Activated T-helper 1 cell treated with anti-CD3 and anti-CD28 coated beads, Interleukin-2, amount 50 U/mL, for 16 hours (primary cell): ENCODE measurements at places on chromosomes 2 and 18.

GRCh38 chr18:59087391-59087790, 52.3 kb upstream of the SEC11C start:
- DNase-seq, result no peak

GRCh38 chr18:2851771-2852170, 5.0 kb downstream of the EMILIN2 start:
- no peak for DNase-seq

GRCh38 chr2:46645681-46646162, 166.4 kb downstream of the TMEM247 start:
- DNase-seq, result no peak

- DNase-seq, result no peak
Observed at GRCh38 chr2:3024401-3024935, 353.1 kb downstream of the EIPR1 start.

DNA sequence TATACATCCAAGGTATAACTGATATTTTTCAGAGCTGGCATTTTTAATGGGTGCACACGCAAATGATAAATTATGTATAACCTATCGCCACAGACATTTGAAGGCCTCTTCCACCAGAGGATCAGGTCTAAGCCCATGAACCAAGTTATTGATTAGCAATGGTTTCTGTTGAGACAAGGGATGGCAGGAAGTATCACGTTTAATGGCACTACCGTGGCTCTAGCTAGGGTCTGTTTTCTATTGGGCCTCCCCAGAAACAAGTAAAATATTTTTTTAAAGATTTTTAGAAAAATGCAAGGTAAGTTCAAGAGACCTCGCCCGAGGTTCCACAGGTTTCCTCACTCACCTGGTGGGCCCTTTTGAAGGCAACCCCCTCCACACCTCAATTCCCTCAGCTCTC, 667 bp downstream of the GFPT1 start:
- DNase-seq, result no peak

- no peak for DNase-seq
Observed at GRCh38 chr2:195055996-195056395, 601.0 kb upstream of the SLC39A10 start.

- no peak for DNase-seq
Observed at GRCh38 chr2:217666338-217666737, 336.5 kb downstream of the TNS1 start.

GRCh38 chr2:5691985-5692529, at the start of gene SOX11:
Gene SOX11 (plus strand): TSS chr2:5692384. CDS start chr2:5692722, 338 bp downstream.
- DNase-seq, result no peak

- no peak for DNase-seq
Observed at GRCh38 chr18:70421471-70422390, 132.9 kb downstream of the SOCS6 start.

GRCh38 chr2:44543773-44544725, 182.3 kb downstream of the CAMKMT start:
- DNase-seq, result no peak

GRCh38 chr2:222877556-222878300, 16.9 kb downstream of the ACSL3 start:
- no peak for DNase-seq

- no peak for DNase-seq
Observed at GRCh38 chr2:96260387-96261260, 5.2 kb downstream of the TMEM127 start.

DNA sequence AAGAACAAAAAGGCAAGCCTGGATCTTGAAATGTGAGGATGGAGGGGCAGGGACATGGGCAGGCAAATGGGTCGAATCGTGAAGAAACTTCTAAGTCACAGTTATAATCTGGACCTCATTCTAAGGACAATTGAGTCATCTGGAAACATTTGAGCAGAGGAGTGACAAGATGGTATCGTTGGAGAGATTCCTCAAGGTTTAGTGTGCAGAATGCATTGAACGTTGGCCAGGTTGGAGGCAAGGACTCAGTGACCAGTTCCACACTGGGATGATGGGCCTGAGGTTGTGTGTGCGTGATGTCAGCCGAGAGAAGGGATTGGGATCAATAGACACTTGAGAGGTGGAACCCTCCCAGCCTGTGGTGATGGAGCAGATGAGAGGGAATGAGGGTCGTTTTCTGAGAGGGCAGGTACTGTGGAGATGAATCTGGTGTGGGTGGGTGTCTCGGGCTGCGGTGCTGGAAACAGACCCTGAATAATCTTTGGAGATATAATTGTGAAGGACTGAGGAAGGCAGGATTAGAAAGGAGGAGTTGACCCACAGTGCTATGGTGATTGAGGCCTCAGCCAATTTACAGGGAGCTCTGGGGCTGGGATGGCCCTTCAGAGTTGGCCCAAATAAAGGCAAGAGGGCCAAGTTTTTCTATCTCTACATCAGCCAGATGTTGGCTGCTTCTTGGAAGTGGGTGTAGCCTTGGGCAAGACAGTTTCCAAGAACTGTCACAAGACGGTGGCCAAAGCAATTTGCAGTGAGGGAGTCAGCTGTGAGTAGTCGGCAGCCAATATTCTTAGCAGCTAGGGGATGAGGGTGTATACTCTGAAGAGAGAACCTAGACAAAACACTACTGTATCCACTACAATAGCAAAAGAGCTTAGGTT, 5.8 kb upstream of the ZNF532 start:
- no peak for DNase-seq

- no peak for DNase-seq
Observed at GRCh38 chr18:45687621-45688020, 36.4 kb upstream of the SLC14A1 start.

GRCh38 chr2:59912042-59912441, 641.4 kb downstream of the BCL11A start:
- no peak for DNase-seq

DNA sequence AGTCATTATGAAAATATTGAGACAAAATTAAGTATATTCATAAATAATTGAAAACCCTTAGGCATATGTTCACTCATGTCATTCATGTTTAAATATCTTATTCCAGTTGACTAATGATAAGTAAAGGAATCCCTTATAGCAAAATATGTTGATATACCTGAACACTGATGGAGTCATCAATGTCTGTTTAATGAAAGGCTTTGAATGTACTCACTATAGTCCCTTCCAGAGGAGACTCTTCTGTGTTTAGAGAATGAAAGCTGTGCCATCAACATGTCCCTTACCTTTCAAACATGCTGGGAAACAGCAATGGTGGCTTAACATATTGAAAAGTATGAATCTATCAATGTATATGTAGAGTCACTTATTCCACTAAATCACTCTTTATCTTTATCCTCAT, 242.9 kb downstream of the KCNJ3 start:
- DNase-seq, result no peak

DNA sequence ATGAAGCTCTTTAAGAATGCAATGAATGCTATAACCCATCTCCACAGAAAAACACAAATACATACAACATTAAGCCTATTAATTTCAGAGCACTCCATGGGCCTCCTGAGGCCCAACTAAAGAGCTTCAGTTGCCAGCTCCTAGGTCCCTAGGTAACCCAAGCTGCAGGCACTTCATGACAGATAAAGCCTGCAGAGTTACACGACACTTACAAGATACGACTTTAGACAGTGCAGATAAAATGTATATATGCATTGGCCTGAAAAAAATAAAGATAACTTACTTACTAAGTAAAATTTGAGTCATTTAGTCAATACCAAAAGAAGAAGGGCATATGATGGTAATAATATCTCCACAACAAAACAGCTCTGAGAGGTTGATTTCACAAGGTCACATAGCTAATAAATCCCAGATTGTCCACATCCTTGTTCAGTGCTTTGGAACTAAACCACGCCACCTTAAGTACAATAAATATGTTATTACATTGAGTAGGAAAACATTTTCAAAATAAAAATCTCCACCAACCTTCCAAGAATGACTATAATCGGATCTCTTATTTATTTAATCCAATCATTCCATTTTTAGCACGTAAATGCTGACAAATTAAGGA, 3.4 kb downstream of the MAP4K3 start:
- no peak for DNase-seq

DNA sequence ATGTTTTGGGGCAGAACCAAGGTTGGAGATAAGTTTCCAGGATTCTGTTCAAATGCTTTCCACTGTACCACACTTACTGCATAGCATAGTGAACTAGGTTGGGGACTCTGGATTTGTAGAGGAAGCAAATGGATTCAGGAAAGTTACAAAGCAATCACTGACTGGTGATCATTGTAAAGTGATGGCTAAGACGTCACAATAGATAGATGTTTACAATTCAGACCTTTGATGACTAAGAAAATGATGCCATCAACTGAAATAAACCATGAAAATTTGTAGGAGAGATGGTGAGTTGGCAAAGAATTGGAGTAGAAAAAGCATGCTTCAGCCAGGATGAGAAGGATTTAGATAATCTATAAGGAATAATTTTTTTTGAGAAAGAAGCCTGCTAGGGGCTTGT, 178.0 kb downstream of the UBE2E3 start:
- DNase-seq, result no peak

DNA sequence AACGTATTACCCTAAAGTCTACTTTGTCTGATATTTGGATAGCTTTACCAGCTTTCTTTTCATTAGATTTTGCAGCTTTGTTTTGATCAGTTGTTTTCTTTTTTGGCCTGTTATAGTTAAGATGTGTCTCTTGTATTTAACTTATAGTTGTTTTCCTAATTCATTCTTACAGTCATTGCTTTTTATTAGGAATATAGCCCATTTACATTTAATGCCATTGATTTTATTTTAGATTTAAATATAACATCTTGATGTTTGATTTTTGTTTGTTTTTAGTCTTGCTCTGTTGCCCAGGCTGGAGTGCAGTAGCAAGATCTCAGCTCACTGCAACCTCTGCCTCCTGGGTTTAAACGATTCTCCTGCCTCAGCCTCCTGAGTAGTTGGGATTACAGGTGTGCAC, 215.9 kb upstream of the HDAC4 start:
- DNase-seq, result no peak

DNA sequence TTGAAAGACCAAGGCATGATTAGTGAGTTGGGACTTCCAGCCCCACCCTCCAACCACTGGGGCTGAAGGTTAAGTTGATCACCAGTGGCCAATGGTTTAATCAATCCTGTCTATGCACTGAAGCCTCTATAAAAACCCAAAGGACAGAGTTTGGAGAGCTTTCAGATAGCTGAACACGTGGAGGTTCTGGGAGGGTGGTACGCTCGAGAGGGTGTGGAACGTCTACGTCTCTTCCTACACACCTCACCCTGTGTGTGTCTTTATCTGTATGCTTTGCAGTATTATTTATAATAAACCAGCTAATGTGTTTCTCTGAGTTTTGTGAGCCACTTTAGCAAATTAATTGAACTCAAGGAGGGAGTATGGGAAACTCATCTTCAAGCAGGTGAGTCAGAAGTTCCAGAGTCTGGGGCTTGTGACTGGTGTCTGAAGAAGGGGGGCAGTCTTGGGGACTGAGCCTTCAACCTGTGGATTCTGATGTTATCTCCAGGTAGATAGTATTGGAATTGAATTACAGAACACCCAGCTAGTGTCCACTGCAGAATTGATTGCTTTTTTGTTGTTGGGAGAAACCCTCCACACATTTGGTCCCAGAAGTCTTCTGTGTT, 20.3 kb downstream of the ACTR3 start:
- DNase-seq, result peak; percentile 42

DNA sequence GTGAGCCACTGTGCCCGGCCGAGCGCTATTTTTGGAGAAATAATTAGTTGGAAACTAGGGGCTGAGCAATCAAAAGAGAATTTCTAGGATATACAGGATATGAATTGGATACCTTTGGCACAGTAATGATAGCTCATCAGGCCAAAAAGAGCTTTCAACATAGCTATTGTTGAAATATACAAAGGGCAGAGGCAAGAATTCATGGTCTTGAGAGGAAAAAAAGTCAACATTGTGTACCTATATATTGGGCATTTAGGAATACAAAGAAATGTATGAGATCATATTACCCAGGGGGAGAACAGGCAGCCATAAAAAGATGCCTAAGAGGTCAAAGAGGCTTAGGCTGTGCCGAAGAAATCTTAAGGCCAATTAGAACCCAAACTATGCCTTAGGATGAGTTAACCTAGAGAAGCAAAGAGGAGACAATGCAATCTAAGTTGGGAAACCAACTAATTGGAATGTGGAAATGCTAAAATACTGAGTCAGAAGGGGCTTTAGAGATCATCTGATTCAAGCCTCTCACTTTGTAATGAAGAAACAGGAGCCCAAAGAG, 99.0 kb downstream of the RBBP8 start:
- no peak for DNase-seq

GRCh38 chr18:26719896-26720295, 145.6 kb downstream of the AQP4 start:
- no peak for DNase-seq

- DNase-seq, result no peak
Observed at GRCh38 chr2:218622606-218623365, 15.1 kb downstream of the PLCD4 start.

- DNase-seq, result no peak
Observed at GRCh38 chr18:68436485-68436884, 278.4 kb downstream of the TMX3 start.

GRCh38 chr18:79771446-79772107, 26.2 kb upstream of the KCNG2 start:
- no peak for DNase-seq

DNA sequence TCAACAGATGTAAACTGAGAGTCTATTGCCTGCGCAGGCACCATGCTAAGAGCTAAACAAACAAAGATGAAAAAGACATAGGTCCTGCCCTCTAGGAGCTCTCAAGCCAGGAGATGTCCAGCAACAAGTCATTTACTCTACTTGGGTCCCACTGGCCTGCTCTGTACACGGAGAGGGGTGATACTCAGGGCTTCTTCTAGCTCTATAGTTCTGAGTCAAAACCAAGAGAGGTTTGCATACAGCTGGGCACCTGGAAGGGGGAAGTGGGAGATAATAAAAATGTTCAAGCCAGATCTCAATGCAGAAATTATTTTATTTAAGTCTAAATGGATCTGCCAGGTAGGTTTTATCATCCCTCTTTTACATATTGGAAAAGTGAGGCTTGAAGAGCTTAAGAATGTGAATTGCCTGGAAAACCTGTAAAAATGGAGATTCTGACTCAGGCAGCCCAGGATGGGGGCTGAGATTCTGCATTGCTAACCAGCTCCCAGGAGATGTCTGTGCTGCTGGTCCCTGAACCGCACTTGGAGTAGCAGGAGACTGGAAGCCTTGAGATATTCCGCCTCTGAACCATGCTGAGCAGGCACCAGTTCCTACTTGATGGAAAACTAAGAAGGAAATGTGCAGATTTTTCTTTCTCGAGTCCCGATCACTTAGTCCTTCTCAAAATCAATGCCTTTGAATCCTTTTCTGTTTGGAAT, 201.1 kb downstream of the PRKCE start:
- no peak for DNase-seq

DNA sequence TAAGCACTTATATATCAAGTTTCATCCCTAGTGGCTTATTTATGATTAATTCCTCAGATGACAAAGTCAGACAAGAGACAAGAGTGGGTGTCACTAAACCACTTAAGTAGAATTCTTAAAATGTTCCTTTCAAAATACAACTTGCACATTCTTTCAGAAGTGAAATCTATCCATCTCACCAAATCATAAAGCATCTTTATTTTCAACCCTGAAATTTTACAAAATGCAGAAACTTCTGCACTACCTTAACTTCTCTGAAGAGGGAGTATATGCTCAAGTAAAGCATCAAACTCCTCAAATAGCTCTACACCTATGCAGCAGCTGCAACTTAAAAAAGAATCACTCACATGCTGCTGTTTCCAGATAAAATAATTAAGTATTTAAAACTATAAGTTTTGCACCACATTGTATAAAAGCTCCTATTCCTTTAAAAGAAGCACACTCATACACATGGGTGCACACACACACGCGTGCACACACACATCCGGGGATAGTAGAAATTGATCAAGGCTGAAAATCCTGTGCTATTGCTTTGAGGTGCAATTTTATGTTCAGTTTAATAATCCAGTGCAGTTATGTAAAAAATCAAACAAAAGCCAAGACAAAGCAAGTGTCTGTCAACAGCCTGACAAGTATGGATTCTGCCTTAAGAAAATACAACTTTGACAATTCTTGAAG, 244.5 kb downstream of the TCF4 start:
- DNase-seq, result no peak
